ENCODE measurements at places on chromosomes 13 and 19. TPM values are rescaled to one million over a fixed set of nuclear protein-coding genes. Genes with fewer than 3 reads are reported as not detected.

DNA sequence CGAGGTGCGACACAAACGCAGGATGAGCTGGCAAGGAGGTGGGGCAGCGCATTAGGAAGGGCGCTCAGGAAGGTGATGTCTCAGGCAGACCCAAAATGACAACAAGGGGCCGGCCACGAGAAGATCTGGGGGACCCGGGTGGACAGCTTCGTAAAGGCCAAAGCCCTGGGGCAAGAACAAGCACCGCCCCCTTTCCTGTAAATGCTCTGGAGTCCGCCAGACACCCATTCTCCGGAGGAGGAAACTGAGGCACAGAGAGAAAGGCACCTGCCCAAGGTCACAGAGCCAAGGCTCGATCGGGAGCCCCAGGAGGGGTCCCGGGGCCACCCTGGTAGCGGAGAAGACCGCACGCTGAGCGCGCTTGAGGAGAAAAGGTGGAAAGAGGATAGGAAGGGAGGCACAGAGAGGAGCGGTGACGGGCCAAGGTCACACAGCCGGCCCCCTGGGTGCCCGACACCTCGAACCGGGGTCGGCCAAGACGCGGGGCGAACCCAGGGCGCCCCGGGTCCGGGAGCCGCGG lies 571 bp downstream of the SAFB2 start:
- H3K4me3 ChIP-seq = peak overlapping the region; percentile 99
- H3K27me3 ChIP-seq = no peaks in the 10 kb centered on the region
- peaks cover 38% of the 10 kb centered on the region for H3K36me3 ChIP-seq
- DNase-seq = no peak
- peaks cover 50% of the 10 kb centered on the region for H3K4me1 ChIP-seq
- H3K27ac ChIP-seq = peak overlapping the region; percentile 100

DNA sequence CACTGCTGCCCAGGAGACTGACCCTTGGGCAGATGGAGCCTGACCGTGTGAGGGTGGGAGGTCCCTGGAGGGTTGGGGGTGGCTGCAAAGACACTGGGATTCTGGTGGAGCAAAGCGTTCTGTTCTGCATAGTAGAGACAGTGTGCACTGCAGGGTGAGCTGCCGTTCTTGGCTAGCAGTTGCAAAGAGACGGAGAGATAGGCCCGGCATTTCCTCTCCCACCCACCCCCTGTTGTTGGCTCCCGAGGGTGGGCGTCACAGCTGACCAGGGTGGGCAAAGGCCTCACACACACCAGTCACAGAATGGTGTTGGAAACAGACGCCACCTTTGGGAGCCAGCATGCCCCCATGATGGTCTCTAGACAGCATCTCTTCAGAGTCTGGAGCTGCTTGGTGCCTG lies 11.4 kb downstream of the TMEM255B start:
- peaks cover 7% of the 10 kb centered on the region for H3K4me1 ChIP-seq
- peaks cover 6% of the 10 kb centered on the region for H3K27me3 ChIP-seq
- no peak overlapping the region for H3K4me3 ChIP-seq
- no peaks in the 10 kb centered on the region for H3K36me3 ChIP-seq

DNA sequence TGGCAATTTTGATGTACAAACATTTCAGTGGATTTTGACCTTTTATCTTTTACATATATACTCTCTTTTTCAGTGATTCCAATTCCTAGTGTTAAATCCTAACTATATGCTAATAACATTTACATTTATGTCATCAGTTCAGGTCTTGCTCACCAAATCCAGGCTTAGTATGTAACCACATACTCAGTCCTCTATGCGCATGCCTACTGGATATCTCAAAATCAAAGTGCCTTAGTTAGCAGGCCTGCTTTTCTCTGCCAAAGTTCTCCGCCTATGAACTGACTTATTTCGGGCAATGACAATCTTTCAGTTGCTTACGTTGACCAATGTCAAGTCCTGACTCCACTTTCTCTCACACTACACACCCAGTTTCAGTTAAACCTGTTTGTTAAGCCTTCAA lies 478.5 kb upstream of the SLITRK1 start:
- no peak overlapping the region for H3K27ac ChIP-seq
- H3K4me3 ChIP-seq = no peak overlapping the region
- H3K36me3 ChIP-seq = no peaks in the 10 kb centered on the region
- no peaks in the 10 kb centered on the region for H3K27me3 ChIP-seq
- H3K4me1 ChIP-seq = no peaks in the 10 kb centered on the region
- no peak for DNase-seq

DNA sequence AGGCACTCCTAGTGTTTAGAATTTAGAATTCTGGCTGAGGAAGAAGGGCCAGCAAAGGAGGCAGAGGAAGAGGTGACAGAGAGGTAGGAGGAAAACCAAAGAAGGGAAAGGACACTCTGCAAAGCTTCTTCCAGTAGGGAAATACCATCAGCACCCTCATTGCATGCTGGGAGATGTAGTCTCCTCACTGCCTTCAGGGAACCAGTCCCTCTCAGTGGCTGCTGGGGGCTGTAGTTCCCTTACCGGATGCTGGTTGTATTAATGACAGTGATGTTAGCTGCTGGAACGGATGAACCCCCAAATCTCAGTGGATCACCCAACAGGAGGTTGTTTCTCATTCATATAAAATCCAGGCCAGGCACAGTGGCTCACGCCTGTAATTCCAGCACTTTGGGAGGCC lies 10.1 kb downstream of the GRIN2D start:
- peak overlapping the region; percentile 32 for H3K27ac ChIP-seq
- H3K27me3 ChIP-seq = peaks cover 16% of the 10 kb centered on the region
- H3K4me1 ChIP-seq = peaks cover 34% of the 10 kb centered on the region
- H3K4me3 ChIP-seq = peak overlapping the region; percentile 17

DNA sequence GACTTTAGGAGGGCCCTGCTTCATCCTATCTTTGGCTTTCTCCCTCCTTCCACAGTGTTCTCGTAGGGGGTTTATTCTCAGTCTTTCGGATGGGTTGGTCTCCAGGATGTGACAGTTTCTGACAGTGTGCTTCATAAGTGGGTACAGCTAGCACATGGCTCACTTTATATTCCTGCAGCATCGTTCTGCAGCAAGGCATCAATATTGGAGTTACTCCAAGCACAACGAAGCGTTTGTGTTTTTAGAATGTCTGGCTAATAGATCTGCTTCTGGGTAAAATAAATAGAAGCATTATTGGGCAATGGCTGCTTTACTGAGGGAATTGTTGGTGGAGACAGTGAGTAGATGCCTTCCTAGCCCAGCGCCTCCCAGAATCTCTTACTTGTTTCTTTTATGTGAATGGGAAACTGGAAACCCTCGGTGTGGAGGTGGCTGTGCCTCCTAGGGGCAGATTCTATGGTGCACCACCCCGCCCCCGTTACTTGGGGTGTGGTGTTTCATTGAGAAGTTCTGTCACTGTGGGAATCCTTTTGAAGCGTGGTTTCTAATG lies 2.0 kb downstream of the FARP1 start:
- H3K4me1 ChIP-seq = no peaks in the 10 kb centered on the region
- H3K36me3 ChIP-seq = no peaks in the 10 kb centered on the region
- H3K4me3 ChIP-seq = peak overlapping the region; percentile 39
- no peak overlapping the region for H3K27ac ChIP-seq
- H3K27me3 ChIP-seq = peaks cover 45% of the 10 kb centered on the region

- H3K4me3 ChIP-seq = no peak overlapping the region
- H3K4me1 ChIP-seq = peaks cover 39% of the 10 kb centered on the region
- no peaks in the 10 kb centered on the region for H3K36me3 ChIP-seq
- no peak for DNase-seq
- H3K27ac ChIP-seq = no peak overlapping the region
- peaks cover 35% of the 10 kb centered on the region for H3K27me3 ChIP-seq
These were observed 50.0 kb upstream of the CEACAM21 start for GRCh38 chr19:41525989-41526388.

Gene CCDC169
- total RNA-seq = not detected

Gene ZNF304
- 4.7 TPM for total RNA-seq

Gene ATXN8OS
- total RNA-seq = not detected
